GM19239 (cell line): ENCODE measurements at places on chromosomes 16 and 17.

DNA sequence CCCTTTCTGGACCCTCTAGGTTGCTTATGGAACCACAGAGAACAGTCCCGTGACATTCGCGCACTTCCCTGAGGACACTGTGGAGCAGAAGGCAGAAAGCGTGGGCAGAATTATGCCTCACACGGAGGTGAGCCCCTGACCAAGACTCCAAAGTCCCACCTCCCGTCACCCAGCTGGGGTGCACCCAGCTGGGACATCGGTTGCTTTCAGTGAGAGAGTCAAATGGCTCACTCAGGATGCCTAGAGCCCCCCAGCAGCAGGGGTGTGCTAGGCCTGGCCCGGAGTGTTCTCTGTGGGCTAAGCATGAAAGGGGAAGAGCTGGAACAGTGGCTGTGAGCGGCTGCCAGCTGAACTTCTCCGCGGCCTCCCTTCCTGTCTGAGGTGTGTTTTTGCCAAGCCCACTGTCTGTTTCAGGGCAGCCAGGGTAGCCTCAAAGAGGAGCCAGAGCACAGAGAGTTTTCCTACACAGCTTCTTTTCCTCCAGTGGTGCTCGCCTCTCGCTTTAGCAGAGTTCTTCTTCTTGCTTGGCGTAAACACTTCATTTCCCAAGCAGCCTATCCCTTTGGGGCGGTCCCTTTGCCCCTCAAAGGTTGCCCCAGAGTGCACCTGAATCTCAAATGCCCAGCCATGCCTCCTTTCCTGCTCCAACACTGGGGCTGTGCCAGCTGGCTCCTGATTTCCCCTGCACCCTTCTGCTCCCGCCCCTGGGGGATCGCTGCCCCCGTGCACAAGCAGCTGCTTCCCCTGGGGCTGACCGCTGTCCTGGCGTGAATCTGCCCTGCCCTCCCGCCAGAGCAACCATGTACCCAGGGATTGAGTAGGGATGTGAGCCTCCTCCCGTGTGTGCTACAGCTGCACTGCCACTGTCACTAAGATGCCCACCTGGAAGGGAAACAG, 2.6 kb upstream of the CHAD start:
- no peak for DNase-seq

DNA sequence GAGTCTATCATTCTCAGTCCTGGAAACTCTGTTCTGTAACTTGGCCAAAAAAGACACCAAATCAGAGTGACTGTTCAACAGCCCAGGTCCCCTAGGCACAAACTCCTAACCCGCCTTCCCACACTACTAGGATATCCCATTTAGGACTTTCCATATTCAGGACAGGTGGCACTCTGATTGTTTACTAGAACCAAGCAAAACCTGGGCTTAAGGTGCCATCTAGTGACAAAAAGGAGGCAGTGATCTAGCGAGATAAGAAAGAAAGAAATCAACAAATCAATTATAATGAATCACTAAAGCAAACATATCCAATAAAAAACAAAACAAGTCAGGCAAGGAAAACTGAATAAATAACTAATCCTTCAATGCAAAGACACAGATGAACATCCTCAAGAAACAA, 203.9 kb downstream of the CEP112 start:
- DNase-seq = no peak

DNA sequence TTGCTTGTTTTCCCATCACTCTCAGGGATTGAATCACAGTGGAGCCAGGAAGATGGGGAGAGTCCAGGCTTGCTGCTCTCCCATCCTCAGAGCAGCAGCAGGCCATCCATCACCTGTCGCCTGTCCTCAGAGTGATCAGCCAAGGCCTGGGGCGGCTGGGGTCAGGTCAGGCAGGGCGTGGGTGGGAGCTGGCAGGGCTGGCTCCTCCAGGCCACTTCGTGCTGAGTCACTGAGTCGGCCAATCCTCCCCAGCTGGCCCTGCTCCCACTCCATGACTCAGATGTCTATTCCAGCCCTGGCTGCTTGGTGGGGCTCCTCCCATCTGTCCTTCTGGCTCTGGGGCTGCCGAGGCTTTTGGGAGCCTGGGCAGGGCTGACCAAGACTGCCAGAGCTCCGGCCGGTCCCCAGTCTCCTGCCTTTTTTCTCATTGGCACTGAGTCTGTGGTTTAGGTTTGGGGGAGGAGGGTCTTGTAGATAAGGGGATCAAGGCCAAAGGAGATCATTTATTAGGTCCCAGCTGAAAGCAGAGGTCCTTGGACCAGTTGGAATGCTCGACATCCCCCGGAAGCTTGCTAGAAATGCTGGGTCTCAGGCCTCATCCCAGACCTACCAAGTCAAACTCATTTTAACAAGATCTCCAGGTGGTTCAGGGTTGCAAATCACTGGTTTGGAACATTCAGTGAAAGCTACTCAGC, 72.7 kb downstream of the ABCC1 start:
- DNase-seq = no peak

GRCh38 chr17:49564638-49565037, 11.0 kb upstream of the NXPH3 start:
- DNase-seq = no peak

DNA sequence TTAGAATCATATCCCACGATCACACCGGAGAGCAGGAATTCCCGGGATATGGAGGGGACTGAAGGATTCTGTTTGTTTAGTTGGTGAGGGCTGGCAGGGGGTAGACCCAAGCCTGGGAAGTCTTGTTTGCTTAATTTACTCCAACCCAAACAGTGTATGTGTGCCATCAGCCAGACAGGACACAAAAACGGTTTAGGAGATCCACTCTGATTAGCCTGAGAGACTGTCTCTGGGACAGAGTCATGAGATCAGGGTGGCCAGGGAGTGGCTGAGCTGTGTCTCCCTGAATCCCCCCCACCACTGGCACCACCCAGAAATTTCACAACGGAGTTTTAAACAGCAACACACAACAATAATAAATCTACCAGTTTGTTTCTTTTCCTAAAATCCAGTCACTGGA, 127.0 kb downstream of the RBFOX3 start:
- DNase-seq = no peak

- DNase-seq = no peak
Measured at GRCh38 chr17:17692353-17693252, 11.3 kb downstream of the RAI1 start.

- no peak for DNase-seq
Measured at GRCh38 chr16:75983741-75984381, 257.6 kb upstream of the CPHXL start.

DNA sequence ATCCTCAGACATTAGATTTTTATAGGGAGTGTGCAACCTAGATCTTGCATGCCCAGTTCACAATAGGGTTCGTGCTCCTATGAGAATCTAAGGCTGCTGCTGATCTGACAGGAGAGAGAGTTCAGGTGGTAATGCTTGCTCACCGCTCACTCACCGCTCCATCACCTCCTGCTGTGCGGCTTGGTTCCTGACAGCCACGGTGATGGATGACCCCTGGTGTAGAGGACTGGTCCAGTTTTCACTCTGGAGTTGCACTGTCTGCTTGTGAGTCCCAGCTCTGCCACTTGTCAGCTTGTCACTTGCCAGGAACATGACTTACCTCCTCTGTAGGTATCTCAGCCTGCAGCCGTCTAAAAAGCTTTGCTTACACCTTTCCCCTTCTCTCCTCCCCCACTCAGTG, 214.6 kb downstream of the SNX29 start:
- no peak for DNase-seq

DNA sequence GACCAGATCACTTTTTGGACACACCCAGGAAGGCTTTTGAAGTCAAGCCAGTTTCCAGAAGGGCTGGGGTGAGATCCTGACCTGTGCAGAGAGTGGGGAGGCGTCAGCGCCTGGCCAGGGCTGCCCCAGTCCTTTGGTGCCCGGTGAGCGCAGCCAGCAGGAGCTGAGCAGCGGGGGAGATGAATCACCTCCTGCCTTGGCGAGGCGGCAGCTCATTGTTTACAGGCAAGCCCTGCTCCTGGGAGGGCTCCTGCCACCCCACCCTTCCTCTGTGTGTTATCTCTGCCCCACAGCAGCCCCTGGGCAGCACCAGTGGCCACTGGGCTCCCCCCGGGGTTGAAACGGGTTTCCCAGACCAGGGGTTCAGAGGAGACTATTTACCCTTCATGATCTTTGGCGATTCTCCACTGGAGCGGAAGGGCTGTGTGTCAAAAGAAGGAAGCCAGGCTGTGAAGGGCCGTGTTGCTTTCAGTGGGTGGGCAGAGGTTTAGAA, 14.1 kb upstream of the ITGB4 start:
- no peak for DNase-seq

DNA sequence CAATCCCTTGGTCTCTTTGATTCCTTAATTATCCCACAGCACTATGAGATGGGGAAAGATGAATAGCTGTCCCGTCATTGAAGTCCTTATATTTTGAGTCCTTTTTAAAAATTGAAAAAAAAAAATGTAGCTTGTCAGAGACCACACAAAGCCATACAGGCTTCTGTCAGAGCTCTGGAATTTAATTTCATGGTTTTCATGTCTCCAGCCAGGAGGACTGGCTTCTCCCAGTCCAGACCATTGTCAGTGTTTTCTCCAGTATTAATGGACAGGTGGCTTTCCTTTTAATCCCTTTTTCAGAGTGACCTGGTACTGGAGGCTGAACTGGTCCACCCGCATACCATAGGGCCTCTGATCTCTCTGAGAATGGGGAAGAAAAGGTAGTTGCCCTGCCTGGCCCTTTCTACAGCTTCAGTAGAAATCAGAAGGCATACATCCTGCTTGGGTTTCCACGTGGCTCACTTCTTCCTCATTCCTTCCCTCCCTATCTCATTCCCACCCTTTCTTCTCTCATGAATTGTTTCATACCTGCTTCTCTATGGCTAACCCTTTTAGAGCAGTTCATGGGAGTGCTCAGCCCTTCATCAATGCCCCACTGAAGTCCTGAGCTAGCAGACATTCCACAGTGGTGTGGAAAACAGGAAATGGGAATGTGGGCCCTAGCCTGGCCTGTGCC, 29.1 kb downstream of the TRIM16 start:
- no peak for DNase-seq

- no peak for DNase-seq
Measured at GRCh38 chr16:5302372-5303114, 204.9 kb upstream of the EEF2KMT start.

DNA sequence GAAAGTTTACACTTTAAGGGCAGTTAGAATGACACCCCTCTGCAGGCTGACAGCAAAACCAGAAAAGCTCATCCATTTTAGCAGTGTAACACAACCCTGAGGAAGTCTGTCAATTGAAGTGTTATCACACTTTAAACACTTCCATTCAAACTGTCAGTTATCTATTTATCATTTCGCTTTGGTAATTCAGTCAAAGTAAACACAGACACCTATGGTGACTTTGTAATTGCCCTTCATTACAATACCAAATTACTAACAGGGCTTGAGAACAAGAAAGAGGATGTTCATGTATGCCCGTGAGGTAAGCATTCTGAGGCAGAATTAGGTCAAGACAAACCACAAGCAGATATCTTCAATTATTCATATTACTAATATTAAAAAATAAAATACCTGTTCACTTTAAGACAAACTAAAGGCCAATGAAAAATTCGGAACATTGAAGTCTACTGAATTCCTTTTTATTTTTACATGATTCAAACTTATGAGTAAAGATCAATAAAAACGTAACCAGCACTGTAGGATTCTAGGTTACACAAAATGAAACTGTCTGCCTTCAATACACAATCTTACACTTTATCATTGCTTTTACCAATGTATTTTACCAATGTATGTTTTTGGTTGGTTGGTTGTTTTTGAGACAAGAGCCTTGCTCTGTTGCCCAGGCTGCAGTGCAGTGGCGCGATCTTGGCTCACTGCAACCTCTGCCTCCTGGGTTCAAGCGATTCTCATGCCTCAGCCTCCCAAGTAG, 57.1 kb downstream of the BRIP1 start:
- DNase-seq = no peak

DNA sequence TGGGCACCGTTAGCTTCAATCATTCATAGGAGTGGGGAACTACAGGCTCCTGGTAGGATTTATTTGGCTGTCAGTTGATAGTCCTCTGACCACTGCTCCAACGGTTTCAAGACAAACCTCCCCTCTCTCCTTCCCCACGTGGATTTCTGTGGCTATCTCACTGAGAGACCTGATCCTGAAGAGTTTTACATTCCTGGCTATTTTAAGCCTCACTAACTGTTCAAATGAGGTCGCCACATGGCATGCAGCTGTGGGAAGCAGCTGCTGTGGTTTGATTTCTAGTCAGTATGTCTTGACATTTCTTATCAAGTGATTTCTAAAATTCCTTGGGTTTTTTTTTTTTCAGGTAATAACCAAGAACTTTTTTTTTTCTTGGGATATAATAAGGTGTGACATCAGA, 38.3 kb downstream of the CDK5R1 start:
- DNase-seq = no peak

DNA sequence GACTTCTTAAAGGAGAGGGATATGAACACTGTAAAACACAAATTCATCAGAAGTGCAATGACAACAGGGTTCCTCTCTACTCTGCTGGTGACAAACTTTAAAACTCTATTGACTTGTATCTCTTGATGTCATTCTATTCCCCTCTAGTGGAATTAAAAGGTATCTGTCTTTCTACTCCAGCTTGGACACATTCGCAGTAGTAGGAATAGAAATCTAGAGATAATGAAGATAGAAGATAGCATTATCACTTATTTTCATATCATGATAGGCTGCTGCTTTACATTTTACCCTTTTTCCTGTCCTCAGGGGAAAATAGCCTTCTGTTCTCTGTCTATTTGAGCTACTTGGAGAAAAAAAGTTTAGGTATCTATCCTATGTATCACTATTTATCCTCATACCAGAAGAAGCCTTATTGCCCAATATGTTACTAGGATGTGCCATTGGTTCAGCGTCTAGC, 209.6 kb upstream of the CACNG5 start:
- no peak for DNase-seq
